Anterior cingulate cortex (tissue), 58 donors: ENCODE measurements at places on chromosomes 2 and 18.
A peak's percentile ranks its signal among the peaks of the same experiment; 100 is the strongest.

DNA sequence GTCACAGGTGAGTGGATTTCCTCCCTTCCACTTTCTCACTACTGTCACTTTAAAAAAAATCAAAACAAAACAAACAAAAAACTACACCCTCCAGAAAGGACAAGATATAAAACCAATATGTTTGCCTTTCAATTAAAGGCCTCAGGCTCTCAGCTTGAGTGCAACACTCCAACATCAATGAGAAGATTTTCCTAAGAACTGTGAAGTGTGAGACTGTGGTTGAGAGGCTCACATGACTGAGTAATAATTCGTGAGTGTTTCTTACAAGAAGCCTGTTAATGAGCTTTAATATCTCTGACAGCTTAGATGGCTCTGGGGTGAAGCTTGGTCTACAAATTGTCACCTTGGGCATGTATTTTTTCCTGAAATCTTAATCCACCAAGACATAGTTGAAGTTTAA, 216.1 kb downstream of the ETAA1 start:
- DNase-seq, result no peak

- no peak for DNase-seq
These were observed 7.5 kb downstream of the NRP2 start for GRCh38 chr2:205689820-205690219.

GRCh38 chr2:31828891-31829290, 181.9 kb downstream of the MEMO1 start:
- DNase-seq, result no peak

DNA sequence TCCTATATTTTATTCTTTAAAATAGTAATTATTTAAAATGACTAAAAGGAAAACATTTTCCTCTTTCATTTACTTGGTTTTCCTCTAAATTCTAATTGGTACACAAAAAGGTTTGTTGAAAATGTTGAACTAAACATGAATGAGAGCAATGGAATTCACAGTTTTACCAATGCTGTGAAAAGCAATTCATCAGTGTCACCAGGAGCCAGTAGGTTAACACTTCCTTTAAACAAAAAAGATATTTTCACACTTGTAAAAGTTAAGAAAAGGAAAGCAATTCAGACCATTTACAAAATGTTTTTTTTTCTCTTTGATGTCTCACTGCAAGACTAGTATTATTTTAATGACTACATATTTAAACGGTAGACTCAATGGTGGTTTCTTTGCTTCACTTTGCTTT, 341.6 kb downstream of the RIT2 start:
- DNase-seq, result no peak

DNA sequence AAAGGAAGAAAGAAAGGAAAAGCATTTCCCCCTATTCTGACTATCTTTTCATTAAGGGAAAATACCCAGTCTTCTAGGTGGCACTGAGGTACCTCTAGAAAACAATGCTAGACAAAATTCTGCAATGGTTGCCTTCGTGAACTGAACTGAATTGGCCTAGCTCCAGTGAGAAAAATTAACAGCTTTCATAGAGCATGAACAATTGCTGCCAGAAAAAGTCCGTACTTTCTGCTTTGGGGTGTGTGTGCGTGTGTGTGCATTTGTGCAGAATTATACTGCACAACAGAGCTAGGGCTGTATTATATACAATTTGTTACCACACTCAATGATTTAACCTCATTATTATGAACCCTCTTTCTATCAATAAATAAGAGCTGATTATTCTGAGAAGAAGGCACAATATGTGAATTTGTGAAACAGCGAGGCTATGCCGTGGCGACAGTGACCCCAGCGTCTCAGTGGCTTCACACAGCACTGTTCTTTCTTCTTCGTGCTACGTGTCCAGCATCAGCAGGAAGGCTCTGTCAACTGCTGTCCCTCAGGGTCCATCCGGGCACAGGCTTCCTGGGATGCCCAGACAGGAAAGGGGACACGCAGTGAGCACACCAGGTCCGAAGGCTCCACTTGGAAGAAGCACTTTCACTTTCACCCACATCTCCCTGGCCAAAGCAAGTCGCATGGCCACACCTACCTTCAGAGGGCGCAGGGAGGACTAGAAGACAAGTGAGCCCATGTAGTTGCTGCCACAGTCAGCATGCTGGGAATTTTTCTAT, 47.5 kb downstream of the PTGR3 start:
- DNase-seq, result no peak

DNA sequence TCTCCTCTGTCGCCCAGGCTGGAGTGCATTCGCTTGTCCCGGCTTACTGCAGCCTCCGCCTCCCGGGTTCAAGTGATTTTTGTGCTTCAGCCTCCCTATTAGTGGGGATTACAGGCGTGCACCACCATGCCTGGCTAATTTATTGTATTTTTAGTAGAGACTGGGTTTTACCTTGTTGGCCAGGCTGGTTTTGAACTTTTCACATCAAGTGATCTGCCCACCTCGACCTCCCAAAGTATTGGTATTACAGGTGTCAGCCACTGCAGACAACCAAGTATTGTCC, 1.1 kb downstream of the RPS27A start:
- no peak for DNase-seq

GRCh38 chr2:119149611-119150010, 8.9 kb downstream of the C1QL2 start:
- DNase-seq, result no peak

DNA sequence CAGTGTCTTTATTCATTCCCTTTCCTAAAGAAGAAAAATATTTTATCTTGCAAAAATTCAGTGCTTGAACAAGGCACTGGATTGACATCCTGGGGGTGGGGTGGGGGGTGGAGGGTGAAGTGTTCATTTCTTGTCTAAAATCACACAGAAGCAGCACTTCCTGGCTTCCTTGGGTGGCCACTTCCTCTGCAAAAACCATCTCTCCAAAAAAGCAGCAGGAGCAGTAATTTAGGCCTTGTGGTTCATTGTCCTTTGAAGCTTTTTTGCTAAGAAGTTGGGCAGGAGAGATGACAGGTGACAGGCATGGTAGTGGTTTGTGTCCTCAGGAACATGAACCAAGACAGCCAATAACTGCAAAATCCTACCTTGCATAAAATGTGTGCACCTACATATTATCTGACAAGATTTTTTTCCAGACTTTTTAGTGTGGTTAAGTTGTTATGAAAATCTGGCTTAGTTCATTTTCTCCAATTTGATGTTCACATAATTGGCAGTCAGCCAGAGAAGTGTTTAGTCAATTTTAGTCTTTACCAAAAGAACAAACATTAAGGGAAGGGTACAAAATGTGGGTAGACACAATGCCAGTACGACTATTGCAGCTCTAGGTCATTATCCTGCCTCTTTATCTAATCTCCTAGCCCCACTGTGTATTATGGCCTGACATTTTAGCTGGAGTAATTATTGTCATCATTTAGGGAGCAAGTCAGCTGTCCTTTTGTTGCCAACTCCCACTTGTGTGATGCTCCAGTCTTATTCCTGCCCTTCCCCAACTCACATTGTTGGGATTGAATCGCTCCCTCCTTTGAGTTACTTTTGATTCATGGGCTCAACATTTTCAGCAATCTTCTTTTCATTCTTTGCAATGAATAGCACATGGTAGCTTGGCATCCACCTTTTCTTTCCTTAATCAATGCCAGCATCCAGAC, 177.2 kb downstream of the MYO3B start:
- DNase-seq, result no peak

- DNase-seq, result no peak
These were observed 95.4 kb downstream of the INHBB start for GRCh38 chr2:120441351-120441700.

GRCh38 chr2:31333046-31333445, 81.5 kb downstream of the XDH start:
- no peak for DNase-seq

GRCh38 chr2:177758591-177759371, 313.8 kb downstream of the PDE11A start:
- peak; percentile 47 for DNase-seq

GRCh38 chr18:50934545-50935211, 33.2 kb upstream of the ELAC1 start:
- no peak for DNase-seq

DNA sequence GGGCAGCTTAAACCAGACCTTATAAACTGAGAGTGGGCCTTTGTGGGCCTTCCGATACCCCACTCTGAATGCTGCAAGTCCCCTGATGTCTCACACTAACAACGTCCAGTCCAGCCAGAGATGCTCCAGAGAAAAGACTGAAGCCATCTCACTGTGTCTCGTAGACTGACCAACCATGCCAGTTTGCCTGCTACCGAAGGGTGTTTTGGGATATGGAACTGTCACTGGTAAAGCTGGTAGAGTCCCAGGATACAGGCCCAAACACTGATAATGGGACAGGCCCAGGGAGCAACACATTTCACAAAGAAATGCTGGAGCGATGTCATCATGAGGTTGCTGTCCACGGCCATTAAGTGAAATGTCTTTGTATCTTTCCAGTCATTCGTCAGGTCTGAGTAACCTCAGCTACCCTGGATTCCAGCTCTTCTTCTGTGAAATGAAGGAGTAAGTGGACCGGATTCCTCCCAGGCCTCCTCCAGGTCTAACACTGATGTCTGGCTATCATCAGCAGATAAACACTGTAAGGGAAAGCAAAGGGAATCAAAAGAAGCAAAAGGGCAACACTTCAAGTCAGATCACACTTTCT, 81.6 kb downstream of the SLC5A7 start:
- DNase-seq, result no peak

- DNase-seq, result no peak
These were observed 19.5 kb downstream of the TRAF3IP1 start for GRCh38 chr2:238339814-238340213.

GRCh38 chr2:235495373-235496238, 1.8 kb downstream of the AGAP1 start:
- no peak for DNase-seq

- DNase-seq, result no peak
These were observed 17.2 kb downstream of the KCTD18 start for GRCh38 chr2:200492656-200493055.

- DNase-seq, result no peak
These were observed 113.4 kb downstream of the ZBTB7C start for GRCh38 chr18:48295586-48296311.

- DNase-seq, result no peak
These were observed 194.7 kb upstream of the HS6ST1 start for GRCh38 chr2:128513116-128513960.

GRCh38 chr18:5653802-5654201, 110.0 kb upstream of the EPB41L3 start:
- no peak for DNase-seq

GRCh38 chr2:192195548-192196418, 1.1 kb upstream of the TMEFF2 start:
- DNase-seq, result peak; percentile 21

DNA sequence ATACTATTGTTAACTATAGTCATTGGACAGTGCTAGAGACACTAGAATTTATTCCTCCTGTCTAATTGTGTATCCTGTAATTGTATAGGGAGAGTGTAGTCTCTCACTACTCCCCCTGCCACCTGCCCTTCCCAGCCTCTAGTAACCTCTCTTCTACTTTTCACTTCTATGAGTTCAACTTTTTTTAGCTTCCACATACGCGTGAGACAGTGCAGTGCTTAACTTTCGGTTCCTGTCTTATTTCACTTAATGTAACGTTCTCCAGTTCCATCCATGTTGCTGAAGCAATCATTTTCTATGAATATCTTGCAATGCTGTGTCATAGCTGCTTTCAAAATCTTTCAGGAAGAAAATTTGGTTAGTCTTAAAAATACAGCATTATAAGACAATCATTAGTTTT, 22.8 kb upstream of the RUFY4 start:
- no peak for DNase-seq

DNA sequence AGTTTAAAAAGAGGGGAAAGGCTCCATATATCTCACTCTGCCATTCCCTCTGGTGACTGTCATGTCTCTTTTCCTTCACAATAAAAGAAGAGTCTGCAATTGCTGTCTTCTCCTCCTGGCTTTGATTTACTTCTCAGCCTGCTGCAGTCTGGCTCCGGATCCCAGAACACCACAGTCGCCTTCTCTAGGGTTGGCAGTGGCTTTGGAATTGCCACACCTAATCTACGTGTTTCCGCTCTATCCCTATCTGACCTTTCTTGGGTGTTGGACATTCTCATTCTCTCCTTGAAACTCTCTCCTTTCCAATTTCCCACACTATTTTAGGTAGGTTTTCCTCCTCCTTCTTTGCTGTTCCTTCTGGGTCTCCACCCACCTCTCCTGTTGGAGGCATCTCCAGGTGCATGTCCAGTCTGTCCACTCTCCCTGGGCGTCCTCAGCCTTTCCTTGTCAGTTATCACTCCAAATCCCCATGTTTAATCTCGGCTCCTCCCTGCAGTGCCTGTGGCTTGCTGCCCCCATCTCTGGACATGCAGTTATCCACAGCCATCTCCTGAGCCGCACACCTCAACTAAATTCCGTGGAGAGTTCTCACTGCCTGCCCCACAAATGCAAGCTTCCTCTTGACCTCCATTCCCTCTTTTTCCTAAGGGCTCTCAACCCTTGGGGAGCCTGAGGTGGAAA, 112.8 kb downstream of the KCTD1 start:
- DNase-seq, result no peak

DNA sequence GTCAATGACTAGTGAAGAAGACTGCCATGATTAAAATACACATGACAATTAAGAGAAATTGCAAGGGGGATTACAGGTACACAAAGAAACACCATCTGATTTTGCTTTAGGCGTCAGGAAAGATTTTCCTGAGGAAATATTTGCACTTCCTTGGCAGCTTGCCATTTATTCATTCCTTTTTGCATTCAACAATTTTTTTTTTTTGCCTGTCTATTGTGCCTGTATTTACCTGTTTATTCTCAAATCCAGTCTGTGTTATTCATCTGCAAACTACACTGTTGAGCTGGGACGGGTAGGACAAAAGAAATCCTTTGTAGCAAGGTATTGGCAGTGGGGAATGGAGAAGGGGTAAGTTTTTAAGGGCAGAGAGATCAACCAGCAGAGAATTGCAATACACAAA, 31.8 kb downstream of the SMAD2 start:
- DNase-seq, result no peak

- no peak for DNase-seq
These were observed 28.2 kb downstream of the SOX11 start for GRCh38 chr2:5720426-5720825.

DNA sequence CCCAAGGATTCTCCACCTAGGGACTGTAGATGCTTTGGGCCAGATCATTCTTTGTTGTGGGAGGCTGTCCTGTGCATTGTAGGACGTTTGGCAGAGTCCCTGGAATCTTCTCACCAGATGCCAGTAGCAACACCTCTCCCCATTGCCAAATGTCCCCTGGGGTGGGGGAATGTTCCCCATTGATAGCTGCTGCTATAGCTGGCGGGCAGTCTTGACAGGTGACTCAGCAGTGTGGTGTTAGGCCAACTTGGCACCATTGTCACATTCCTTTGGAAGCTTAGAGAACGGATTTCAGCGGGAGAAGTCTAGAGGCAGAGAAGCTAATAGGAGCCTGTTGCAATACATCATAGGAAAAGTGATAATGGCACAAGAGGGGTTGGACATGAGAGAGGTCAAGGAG, 495.7 kb upstream of the SMIM21 start:
- DNase-seq, result peak; percentile 30

DNA sequence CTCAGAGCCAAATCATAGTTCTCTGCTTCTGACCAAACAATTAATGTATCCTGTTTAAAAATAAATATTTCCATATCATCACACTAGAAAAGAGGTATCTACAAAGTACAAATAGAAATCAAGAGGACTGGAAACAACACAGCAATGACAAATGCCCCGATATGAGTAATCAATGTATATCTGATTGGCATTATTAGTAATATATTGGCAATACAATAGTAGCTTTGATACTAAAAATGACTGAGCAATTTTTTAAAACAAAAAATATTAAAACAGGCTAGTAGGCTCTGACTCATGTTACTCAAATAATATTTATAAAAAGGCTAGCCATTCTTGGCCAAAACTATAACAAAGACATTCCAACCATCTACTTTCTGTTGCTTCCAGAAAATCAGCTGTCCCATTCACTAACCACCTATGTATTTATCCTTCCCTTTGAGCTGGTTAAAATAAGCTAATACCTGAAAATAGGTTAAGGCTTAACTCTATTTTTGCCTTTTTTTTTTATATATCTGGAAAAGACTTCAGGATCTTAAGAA, 13.3 kb downstream of the PPP4R3B start:
- no peak for DNase-seq
